NCI-H526 (cell line): ENCODE measurements at places on chromosomes 3 and 15.

GRCh38 chr15:70902107-70902506, 9.5 kb downstream of the LRRC49 start:
- DNase-seq, result no peak

DNA sequence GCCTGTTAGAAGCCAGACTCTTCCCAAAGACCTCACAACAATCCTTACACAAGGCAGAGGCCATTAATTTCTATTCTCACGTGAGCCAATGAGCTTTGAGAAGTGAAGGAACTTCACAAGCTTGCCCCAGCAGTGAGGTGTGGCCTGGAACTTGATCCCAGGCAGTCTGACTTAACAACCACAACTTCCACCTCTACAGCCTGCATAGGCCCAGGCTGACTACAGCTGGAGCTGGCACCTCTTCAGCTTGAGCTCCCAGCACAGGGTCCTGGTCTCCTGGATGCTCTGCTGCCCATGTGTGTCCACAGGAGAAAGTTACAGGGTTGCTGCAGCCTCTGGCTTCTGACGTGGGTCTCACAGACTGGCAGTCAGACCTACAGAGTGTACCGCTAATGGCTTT, 111.0 kb downstream of the ERC2 start:
- no peak for DNase-seq

DNA sequence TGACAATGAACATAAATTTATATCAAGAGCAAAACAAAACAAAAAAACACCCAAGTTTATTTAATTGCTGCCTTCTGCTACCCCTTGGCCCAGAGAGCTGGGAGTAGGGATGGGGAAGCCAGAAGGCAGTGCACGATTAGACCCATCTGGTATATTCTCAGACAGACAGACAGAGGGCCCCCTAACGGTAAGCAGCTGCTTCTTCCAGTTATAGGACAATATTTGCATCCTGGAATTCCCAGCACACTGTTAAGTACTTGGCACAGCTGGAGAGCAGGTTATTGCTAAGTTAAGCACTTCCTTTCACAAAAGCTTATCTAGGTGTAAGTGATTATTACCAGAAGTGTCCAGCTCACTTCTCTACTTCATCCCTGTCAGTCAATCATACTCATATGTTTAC, 39.3 kb downstream of the C2CD4B start:
- peak; percentile 90 for DNase-seq

DNA sequence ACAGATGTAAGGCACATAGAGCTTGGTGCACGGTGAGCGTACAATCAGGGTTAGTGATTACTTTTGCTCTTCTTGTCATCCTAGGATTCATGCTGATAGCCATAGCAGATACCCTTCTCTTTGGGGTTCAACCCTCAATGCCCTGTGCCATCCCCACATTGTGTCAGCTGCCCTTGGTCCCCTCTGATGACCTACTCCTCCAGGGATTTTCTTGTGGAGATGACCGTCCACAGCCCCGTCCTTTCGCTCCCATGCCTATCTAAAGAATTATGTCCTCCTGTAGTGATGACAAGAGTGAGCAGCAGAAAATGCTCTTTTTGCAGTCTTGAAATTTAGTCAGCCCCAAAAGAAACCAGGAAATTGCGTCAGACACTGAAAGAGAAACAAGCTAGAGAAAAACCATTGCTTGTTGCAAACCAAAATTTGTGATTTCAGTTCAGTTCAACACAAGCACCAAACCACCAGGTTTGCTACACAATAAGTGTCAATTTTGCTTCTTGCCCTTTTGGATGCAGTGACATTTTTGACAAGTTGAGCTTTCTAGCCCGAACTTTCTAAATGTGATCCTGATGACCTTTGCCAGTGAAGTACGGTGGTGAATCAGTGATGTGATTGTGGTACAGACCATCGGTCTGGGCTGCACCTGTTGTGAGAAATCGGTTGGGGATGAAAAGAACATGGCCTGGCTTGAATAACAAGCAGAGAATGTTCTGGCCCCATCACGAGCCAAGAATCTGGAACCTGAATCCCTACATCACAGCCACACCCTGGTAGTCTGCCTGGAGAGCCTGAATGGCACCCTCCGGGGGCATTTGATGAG, 41.3 kb downstream of the CMTM7 start:
- DNase-seq, result no peak
